NCI-H510A treated with DMSO at 0.1 percent for 48 hours (cell line): ENCODE measurements at places on chromosomes 5 and 9.

- DNase-seq, result no peak
Measured at GRCh38 chr9:112200711-112201110, 25.6 kb upstream of the SUSD1 start.

GRCh38 chr9:113573046-113573958 lies 109.8 kb downstream of the RGS3 start:
- DNase-seq, result no peak

DNA sequence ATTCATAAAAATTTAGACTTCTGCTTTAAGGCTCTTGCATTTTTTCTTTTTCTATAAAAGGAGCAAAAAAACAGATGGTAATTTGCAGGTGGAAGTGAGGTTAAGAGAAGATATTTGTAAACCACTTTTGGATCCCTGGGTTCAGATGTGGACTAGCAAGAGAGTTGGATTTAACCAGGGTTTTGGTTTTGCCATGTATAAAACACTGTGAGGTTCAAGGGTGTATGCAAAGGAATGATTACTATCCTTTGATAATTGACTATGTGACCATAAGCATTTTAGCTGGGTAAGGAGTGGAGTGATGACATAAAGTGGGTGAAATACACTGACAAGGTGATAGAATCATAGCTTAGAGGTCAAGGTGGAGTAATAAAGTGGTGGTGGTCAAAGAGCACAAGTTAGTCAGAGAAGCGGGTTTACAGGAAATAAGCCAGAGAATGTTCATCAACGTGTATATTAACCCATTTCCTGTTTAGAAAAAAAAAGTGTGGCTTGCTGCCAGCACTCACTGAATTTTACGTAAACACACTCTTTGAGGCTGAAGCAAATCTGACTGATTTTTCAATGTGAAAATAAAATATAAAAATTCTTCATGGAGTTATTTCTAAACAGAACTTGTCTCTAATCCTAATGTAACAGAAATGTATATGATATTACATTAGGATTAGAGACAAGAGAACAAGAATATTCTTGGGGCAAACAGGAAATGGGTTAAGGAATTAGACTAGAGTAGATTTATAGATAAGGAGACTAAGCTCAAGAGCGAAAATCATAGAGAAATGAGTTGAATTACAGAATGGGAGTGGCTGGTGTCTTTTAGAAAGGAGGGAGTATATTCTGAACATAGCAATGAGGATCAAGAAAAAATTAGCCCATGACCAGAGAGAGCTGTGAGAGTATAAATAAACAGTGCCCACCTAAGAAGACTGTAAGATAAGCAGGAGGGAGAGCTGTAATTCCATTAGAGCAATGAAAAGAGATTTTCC lies 74.5 kb downstream of the CDKN2A start:
- no peak for DNase-seq

- no peak for DNase-seq
Measured at GRCh38 chr9:115209601-115210306, 91.8 kb upstream of the TNC start.

DNA sequence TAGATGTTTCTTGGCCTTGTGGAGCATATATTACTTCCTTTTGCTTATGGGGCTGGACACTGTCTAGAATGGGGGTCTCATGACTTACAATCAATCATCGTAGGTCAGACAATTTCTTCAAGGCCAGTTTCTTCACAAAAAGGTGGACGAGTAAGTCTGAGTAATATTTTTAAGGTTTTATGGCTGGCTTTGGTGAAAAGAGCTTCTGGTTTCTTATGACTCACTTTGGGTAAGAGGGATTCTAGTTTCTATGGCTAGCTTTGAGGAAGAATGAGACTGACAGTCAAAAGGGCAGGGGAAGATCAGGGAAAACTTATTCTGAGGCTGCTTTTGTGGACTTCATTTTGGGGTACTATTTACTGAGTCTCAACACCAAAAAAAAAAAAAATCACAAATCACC lies 2067.2 kb upstream of the C9orf72 start:
- no peak for DNase-seq

- no peak for DNase-seq
Measured at GRCh38 chr9:127030814-127031740, 91.4 kb downstream of the ANGPTL2 start.

DNA sequence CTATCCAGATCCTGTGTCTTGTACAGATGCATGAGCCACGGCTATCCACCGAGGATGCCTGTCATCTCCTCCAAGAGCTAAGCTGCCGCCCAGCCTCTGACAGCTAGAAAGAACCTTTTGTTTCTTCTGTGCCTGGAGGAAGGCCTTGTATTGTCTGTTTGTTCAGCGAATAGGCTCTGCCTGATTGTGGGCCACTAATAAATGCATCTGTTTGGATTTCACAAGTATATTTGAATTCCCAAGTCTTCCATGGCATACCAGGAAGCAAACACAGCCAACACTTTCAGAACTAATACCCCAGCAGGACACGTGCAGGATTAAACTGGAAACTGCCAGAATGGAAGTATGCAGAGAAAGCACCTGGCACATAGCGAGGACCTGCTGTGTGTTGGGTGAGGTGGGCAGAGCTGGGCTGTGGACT lies 92.7 kb upstream of the NEURL1B start:
- DNase-seq, result peak; percentile 32

- DNase-seq, result no peak
Measured at GRCh38 chr5:180592176-180592575, 877 bp upstream of the SCGB3A1 start.

- no peak for DNase-seq
Measured at GRCh38 chr9:134734270-134734669, 92.7 kb downstream of the COL5A1 start.

DNA sequence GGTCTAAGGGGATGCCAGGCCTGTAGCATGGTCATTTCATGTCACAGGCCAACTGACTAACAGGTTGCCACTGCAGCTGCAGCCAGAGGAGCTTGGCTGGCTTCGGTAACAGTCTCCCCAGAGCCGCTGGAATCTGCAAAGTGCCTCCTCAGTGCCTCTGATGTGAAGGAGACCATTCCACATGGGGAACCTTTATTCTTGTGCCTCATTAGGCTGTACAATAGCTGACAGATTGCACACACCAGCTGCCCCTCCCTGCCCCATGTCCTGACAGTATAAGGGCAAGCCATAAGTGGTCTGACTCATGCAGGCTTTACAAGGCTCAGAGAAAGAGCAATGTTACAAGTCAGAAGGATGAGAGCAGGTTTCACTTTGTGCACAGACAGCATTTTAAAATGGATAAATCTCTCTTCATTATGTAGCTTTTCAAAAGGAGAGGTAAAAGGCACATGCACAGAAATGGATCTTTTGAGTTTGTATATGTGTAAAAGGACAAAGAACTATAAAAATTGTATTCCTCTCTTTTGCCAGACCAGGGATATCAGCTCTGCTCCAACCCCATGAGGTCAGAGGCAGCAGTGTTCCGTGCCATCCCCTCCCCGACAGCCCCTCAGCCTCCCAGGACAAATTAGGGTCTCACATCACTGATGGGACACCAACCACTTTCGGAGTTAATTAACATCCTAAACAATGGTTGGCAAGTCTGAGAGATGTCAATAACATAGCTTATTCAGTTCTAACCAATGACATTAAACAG lies 467.8 kb downstream of the TMEM232 start:
- no peak for DNase-seq

DNA sequence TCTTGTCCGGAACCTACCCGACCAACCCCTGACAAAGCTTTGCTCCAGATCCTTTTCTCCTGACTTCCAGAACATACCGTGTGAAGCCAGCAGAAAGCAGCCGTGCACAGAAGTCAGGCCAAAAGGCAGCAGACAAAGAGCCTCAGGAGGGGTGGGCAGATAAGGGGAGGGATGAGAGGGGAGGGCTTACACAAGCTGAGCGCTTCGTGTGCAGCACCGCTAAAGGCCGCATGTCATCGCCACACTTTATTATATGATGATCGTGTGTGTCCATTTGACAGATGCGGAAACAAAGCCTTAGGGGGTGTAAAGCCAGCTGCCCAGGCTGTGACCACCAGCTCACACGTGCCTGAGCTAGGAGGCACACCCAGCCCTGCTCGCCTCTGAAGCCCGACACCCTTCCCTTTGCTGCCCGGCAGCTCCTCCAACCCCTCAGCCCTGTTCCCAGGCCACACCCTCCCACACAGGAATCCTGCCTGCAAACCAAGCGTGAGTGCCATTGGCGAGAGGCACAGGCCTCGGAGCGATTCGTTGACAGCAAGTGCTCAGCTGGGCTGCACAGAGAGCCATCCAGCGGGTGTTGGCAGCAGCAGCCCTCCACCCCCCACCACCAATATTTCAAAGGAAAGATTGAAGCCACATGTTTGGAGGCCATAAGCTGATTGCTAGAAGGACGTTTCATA lies 170.5 kb upstream of the SMIM23 start:
- DNase-seq, result peak; percentile 41

DNA sequence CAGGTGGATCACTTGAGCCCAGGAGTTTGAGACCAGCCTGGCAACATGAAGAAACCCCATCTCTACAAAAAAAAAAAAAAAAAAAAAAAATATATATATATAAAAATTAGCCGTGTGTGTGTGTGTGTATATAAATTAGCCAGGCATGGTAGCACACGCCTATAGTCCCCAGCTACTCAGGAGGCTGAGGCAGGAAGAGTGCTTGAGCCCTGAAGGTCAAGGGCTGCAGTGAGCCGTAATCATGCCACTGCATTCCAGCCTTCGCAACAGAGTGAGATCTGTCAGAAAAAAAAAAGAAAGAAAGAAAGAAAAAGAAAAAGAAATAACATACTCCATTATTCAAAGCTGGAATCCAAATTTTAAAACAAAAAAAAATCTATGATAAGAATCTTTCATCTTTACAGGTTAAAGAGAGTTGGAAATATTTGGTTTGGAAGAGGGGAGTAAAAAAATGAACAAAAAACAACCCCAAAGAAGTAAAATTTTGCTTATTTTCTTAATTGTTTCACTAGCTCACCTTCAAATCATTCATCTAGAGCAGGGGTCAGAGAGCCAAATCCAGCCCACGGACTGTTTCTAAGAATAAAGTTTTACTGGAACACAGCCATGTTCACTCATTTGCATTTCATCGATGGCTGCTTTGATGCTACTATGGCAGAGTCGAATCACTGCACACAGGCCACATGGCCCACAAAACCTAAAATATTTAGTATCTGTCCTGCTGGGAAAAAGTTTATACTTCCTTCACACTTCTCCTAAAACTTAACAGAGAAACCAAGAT lies 109.9 kb downstream of the DROSHA start:
- DNase-seq, result no peak

DNA sequence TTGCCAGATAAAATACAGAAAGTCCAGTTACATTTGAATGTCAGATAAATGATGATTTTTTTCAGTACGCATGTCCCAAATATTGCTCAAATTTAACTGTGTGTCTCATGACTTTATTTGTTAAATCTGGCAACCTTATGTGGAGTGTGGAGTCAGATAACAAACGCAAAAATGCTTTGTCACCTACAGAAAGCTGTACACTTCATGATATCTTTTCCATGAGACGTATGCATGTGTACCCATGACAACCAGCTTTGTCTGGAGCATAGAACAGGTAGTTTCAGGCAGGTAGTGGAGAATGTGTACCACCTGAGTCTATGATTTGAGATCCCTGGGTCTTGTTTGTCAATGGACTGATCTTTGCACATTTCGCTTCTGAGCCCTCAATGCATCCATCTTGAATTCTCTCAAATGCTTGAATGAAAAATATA lies 105.5 kb upstream of the CPEB4 start:
- DNase-seq, result no peak

- DNase-seq, result no peak
Measured at GRCh38 chr5:113209498-113209897, 225.3 kb downstream of the TSSK1B start.

DNA sequence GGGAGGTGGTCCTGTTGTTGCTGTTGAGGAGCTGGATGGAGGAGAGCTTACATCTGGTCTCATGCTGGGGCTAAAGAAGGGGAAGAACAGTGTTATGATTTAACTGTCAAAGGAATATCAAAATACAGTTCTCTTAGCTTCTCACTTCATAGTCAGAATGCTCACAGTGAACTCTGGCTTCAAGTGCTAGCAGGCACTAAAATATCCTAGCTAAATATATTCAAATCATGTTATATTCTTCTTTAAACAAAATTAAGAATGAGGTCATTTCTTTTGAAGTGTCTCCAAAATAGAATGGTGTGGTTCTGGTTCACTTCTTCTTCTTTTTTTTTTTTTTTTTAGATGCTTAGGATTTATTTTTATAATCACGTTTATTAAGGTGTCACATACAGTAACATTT lies 89.4 kb downstream of the NR3C1 start:
- DNase-seq, result no peak

GRCh38 chr9:7879551-7880245 lies 80.1 kb upstream of the DMAC1 start:
- no peak for DNase-seq

DNA sequence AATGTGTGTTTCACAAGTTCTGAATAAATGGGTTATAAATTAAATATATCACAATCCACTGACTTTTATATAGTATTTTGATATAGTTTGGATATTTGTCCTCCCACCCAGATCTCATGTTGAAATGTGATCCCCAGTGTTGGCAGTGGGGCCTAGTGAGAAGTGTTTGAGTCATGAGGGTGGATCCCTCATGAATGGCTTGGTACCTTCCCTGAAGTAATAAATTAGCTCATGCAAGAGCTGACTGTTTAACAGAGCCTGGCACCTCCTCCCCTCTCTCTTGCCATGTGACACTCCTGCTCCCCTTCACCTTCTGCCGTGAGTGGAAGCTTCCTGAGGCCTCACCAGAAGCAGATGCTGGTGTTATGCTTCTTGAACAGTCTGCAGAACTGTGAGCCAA lies 127.9 kb upstream of the PALM2AKAP2 start:
- no peak for DNase-seq

GRCh38 chr9:114937516-114937915 lies 7.1 kb upstream of the TNFSF8 start:
- no peak for DNase-seq

- DNase-seq, result no peak
Measured at GRCh38 chr5:113806904-113807303, 293.4 kb downstream of the YTHDC2 start.

- DNase-seq, result no peak
Measured at GRCh38 chr5:59786334-59786805, 107.2 kb downstream of the PDE4D start.

- no peak for DNase-seq
Measured at GRCh38 chr5:144177548-144177947, 6.9 kb downstream of the KCTD16 start.

GRCh38 chr5:10351919-10352318 lies 1.6 kb upstream of the MARCHF6 start:
- no peak for DNase-seq

GRCh38 chr5:54616518-54617220 lies 99.1 kb downstream of the SNX18 start:
- no peak for DNase-seq

DNA sequence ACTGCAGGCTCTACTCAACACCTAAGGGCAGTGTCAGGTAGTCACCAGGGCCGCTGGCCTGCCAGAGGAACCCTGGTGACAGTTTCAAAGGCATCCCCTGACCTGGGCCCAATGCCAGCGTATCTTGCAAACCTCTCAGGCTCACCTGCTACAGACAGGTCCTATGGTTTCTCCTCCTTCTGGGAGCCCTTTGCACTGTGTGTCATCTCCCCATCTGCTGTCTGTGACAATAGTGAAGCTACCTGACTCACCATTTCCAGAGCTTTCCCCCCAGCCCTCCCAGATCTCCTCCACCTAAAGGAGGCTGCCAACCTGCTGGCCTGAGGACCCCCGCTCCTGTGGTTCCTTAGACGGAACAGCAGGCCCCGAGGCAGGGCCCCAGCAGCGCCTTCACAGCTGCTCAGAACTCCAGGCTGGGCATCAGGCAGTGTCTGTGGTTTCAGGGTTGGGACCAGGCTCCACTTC lies 203.1 kb downstream of the FSTL4 start:
- DNase-seq, result no peak

- peak; percentile 93 for DNase-seq
Measured at GRCh38 chr5:175463641-175464040, 14.7 kb upstream of the SFXN1 start.
